Stimulated activated CD4-positive, alpha-beta T cell treated with anti-CD3 and anti-CD28 coated beads, Interleukin-1b, Interleukin-23, amount 100 ng/mL, for 48 hours (primary cell): ENCODE measurements at places on chromosomes 5 and 9.
A peak's percentile ranks its signal among the peaks of the same experiment; 100 is the strongest.

DNA sequence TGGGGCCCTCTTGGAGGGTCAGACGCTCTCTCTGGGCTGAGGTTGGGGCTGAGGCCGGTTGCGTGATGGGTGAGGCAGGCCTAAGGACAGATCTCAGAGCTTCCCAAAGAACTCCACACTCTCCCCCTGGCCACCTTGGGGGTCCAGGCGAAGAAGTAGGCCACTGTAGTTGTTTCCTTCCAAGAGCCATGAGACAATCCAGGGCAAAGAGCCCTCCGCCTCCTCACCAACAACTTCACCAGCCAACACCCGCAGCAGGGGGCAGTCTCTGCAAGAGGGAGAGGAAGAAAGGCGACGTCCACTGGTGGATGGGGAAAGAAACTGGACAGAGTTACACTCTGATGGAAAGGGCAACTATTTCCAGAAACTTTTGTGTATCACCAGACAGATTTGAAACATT lies 10.7 kb downstream of the SLC35A4 start:
- DNase-seq, result no peak

DNA sequence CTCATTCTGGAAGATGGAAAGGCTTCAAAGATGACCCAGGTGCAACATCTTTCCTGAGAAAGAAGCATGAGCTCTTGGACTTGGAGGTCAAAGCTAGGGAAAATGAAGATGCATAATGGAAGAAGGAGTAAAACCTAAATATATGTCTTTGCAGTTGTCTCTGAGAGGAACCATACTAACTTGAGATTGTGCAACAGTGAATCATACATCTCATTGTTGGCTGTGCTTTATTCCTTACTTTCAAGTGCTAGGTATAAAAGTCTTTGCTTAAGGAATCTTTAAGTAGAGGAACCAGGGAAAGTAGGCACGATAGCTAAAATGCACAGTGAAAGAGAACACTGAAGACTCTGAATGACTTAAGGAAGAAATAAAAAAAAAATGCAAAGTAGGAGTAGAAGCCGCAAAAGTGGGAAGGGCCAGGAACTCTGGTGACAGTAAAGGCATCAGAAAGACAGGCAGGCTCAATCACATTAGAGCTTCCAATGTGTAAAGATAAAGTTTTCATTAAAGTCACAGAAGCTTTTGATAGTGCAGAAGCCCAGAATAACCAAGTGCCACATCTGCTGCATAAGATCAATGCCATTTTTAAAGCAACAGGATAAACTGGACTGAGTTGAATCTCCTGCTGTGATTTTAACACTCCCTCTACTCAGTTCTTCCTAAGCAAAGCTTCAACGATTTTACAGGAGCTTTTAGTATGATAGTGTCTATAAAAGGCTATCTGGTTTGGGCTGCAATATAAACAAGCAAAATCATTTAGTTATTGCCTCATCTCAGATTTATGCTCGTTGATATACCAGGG lies 432.3 kb upstream of the EDIL3 start:
- DNase-seq, result no peak

GRCh38 chr9:4690144-4690543 lies 10.8 kb downstream of the CDC37L1 start:
- no peak for DNase-seq

DNA sequence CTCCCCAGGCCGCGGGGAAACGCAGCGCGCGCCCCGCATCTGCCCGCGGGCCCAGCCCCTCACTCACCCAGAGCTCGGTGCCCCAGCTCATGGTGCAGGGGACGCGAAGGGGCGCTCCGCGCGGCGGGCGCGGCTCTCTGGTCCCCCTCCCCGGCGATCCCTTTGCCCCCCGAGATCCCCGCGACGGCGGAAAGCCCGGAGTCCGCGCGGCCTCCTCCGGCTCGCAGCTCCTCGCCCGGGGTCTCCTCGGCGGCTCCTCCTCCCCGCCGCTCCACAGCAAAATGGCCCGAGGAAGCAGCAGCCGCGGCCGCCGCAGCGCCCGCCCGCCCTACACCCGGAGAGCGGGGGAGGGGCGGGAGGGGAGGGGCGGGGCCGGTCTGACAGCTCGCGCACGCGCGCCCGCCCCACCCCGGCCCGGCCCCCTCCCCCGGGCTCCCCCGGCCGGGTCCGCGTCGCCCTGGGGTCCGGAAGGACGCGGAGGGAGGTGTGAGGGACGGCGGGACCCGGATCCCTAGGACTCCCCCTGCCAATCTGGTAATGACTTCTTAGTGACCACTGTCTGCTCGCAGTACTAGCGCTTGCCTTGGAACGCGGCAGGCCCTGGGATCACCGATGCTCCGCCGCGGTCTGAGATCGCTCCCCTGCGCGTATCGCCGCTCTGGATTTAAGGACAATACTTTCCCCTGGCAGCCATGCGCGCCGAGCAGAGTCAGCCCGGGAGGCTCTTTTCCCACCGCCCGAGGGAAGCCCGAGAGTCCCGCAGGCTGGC lies at the start of gene FNBP1:
TSS of gene FNBP1 (minus strand) at position 305 of the 769 bp plus-strand sequence. CDS start at position 91, 214 bp downstream.
- DNase-seq, result peak; percentile 80

GRCh38 chr9:137127301-137128157 lies 11.4 kb upstream of the GRIN1 start:
- no peak for DNase-seq

- no peak for DNase-seq
Observed at GRCh38 chr5:12013351-12013750, 109.1 kb upstream of the CTNND2 start.

GRCh38 chr9:95506428-95506677 lies 10.4 kb downstream of the PTCH1 start:
- DNase-seq, result no peak

DNA sequence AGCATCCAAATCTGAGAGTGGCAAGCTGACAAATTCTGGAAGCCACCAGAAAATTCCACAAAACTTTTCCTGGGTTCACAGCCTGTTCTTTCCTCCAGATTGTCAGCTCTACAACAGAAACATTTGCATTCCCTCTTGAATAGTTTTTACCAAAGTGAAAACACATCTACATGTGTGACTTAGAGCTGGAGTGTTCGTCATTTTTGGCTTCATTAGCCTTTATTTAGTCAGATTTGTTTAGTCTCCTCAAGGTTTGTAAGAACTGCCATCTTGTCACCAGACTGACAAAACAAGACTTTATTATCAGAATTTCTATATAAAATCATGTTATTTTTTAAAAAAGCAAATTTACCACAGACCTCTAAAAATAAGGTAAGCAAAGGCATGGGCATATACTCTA lies 347.3 kb downstream of the TRIM36 start:
- DNase-seq, result no peak

GRCh38 chr9:75086541-75087288 lies 1.2 kb downstream of the NMRK1 start:
- no peak for DNase-seq

- DNase-seq, result no peak
Observed at GRCh38 chr9:98230304-98230703, 25.1 kb downstream of the TBC1D2 start.

DNA sequence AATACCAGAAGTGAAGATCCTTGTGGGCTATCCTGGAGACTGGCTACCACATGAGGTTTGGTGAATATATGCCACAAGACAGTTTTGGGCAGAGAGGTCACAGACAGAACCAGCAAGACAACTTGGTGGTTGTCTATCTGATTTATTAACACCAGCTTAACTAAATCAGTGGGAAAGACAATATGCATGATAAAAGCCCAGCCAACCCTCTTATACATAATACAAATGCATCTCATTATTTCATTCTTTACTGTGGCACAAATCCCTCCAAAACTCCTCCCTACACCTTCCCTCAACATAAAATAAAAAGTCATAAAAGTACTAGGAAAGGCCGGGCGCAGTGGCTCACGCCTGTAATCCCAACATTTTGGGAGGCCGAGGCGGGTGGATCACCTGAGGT lies 8.1 kb downstream of the HINT1 start:
- no peak for DNase-seq

DNA sequence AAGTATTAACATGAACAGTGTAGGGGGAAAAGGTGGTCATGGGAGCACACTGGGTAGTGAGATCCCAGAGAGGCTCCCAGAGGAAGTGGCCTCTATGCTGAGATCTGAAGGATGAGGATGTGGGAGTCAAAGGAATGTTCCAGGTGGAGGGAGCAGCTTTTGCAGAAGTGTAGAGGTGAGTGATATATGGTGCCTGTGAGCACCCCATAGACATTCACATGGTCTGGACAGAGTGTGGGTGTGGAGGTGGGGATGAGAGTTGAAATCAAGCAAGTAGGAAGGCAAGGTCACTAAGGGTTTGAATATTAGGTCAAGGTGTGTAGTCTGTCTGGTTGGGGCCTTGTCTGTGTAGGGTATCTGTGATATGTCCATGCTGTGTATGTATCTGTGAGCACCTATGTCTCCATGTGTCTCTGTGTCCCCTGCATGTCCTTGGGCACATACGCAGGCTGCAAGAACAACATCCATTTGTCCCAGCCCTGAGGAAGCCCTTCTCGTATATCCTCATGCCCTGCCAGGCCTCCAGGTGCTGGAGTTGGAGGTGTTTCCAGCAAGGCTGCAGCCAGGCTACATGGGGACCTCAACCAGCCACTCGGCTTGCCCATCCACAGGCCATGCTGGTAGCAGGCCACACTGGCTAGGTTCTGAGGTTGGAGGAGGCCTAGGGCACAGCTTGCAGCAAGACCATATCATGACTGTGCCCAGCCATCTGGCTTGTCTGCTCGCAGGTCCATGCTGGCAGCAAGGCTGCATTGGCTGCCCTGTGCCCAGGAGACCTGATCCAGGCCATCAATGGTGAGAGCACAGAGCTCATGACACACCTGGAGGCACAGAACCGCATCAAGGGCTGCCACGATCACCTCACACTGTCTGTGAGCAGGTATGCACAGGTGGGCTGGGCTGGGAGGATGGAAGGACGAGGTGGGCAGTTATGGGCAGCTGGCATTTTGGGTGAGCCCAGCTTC lies 4.7 kb downstream of the PDLIM4 start:
- no peak for DNase-seq

DNA sequence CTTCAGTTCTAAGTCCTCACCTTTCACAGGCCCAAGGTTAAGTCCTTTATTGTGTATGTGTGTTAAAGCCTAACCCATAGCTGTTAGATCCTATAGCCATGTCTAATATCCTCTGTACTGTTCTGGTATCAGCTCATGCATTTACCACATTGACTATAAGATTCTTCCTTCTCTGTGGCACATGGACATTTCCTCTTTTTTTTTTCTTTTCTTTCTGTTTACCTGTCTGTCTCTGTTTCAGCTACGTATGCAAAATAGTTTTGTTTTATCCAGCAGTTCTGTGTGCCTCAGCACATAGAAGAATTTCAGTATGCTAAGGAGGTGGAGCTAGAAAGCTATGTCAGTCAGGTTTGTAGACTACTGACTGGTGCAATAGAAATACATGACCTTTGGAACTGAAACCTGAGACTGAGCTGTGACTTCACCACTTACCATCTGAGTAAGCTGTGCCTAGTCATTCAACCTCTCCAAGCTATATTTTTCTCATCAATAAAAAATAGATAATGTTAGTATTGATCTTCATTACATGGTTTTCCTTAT lies 155.6 kb upstream of the VLDLR start:
- DNase-seq, result no peak

DNA sequence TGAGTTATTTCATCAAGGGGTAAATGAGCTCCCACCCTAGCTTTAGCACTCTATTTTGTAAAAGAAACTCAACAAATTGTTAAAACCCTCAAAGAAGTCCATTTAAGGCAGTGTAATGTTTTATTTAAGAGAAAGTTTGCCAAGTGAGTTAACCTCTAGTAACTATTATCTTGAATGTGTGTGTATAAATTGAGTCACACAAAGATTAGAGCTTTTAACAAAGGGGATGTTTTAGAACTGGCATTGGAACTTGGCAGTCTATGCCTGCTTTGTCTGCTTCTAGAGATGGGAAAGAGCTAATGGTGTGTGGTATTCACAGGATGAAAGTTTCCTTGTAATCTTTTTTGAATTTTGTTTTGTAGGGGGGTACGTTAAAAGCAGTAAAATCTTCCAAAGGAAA lies 33.2 kb downstream of the KDM3B start:
- DNase-seq, result no peak

DNA sequence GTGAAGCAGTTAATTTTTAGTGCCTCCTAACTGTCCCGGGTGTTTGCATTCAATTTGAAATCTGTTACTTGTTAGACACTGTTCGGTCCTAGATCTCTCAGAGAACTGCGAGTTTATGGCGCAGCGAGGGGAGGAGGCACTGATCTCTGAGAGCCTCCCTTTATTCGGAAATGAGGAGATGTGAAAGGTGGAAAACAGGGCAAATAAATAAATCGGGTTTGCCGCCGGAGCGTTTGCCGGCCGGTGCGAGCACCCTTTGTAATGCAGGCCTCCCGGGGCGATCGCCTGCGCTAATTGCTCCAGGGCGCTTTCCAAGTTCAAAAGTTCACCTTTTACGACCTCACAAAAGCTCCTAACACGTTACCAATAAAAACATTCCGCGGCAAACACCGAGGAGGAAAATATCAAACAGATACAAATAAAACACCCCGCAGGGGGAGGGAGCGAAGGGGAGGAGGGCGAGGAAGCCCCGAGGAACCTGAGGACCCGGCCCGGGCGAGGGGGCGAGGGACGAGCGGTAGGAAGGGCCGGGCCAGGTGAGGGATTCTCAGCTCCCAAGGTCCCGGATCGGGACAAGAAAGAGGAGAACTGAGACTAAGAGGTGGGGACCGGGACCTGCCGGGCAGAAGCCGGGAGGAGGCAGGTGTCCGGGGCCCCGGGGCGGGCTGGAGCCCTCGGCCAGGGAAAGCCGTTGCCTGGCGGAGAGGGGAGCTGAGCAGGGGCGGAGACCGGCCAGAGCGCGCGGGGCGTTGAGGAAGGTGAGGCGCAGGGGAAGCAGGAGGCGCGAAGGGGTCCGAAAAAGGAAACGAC lies 1.4 kb downstream of the NR6A1 start:
- no peak for DNase-seq

- no peak for DNase-seq
Observed at GRCh38 chr9:94758031-94758430, 31.5 kb downstream of the AOPEP start.

DNA sequence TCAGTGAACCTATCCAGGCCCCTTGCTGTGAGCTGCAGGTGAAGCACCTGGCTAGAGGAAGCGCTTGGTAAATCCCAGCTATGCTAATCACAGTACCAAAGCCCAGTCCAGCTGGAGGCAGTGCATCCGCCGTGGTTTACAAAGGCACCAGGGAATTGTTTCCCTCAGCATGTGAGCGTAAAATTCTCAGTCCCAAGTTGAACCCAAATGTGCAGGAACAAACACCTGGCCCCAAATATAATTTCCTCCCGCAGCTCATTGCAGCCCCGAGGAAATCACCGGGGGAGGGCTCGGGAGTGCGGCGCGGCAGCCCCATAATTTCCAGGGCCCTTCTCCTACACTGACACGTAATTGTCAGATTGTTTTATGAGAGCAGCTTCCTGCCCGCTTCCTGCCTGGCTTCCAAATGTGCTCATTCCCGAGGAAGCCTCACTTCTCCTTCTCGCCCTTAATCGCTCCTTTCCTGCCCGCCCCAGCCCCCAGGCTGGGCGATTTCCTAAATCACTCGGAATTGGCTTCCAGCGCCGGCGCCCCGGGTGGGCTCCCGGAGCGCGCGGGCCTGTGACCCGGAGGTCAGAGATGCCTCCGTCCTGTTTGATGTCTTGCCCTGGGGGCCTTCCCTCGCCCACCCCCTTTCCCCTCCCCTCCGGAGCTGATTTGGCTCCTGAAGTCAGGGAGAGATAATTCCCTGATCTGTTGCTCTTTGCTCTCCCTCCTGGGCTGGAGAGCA lies 134.4 kb downstream of the FGF1 start:
- no peak for DNase-seq

GRCh38 chr9:96875461-96876142 lies 21.3 kb upstream of the ZNF782 start:
- DNase-seq, result peak; percentile 65
